Liver (tissue), 10 donors: ENCODE measurements at places on chromosomes 2 and 18. TPM values are rescaled to one million over a fixed set of nuclear protein-coding genes. Genes with fewer than 3 reads are reported as not detected.

The IL36B gene
- not detected for total RNA-seq

The AKAIN1 gene
- 0.75 TPM for total RNA-seq

The CERKL gene
- not detected for total RNA-seq

The GRP gene
- not detected for total RNA-seq

The ANKMY1 gene
- 12.8 TPM for total RNA-seq

The UGT1A8 gene
- total RNA-seq, result 0.17 TPM

- no peak for DNase-seq
Observed at GRCh38 chr2:52054824-52055223, 1022.9 kb upstream of the NRXN1 start.

DNA sequence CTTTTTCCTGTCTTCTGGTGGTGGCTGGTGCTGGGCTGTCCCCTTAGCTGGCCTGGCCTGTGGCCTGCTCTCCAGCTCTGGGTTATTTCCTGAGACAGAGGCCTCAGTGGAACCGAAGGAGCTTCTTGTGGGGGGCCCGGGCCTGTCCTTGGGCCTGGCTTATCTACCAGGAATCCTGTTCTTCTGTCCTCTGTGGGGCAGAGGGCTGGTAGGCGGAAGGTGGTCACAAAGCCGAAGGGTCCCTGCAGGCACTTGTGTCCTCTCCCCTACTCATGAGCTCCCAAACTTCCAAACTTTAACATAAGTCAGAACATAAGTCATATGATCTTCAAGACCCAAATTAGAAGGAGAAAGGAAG lies 74.6 kb upstream of the MCFD2 start:
- no peak for DNase-seq

DNA sequence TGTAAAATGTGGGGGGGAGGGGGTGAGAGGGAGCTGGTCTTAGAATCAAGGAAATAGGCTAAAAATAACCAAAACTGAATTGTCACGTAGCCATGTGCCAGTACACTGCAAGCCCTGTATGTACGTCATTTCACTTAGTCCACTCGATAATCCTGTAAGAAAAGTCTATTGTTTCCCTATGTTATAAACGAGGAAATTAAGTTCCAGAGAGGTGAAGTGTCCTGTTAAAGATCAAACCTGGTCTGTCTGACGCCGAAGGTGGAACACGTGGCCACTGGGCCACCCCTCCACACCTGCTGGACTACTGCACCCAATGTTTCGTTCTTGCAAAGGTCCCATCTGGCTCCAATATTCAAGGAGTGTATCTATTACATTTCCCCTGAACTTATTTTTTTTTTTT lies 29.6 kb downstream of the TFCP2L1 start:
- DNase-seq, result no peak

DNA sequence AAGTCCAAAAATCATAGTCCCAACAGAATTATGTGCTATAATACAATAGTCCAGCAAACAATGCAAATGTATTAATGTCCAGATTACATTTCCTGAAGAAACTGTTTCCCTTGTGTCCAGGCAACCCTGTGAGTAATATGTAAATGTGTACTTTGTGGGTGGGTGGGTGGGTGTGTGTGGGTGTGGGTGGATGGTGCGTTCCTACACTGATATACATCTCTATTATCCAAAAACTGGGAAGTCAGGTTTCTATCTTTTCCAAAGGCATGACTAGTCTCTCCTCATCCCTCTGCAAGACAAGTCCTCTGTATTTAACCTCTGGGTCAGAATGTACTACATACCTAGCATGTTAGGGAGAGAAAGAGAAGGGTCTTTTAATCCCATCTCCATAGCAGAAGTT lies 71.6 kb downstream of the LNPK start:
- DNase-seq, result no peak

- DNase-seq, result no peak
Observed at GRCh38 chr2:133517876-133518275, 50.4 kb downstream of the NCKAP5 start.

- no peak for DNase-seq
Observed at GRCh38 chr2:23655934-23656596, 270.9 kb downstream of the ATAD2B start.

DNA sequence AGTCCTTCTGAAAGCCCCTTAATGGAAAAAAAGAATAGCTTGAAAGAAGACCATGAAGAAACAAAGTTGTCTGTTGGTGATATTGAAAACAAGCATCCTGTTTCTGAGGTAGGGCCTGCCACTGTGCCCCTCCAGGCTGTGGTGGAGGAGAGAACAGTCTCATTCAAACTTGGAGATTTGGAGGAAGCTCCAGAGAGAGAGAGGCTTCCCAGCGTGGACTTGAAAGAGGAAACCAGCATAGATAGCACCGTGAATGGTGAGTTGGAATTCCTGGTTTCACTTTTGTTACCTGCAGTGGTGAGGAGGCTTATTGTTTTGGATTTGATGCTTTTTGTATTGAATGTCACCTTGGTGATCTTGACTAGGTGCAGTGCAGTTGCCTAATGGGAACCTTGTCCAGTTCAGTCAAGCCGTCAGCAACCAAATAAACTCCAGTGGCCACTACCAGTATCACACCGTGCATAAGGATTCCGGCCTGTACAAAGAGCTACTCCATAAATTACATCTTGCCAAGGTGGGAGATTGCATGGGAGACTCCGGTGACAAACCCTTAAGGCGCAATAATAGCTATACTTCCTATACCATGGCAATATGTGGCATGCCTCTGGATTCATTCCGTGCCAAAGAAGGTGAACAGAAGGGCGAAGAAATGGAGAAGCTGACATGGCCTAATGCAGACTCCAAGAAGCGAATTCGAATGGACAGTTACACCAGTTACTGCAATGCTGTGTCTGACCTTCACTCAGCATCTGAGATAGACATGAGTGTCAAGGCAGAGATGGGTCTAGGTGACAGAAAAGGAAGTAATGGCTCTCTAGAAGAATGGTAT lies 13.3 kb downstream of the SLC20A1 start:
- DNase-seq, result no peak

DNA sequence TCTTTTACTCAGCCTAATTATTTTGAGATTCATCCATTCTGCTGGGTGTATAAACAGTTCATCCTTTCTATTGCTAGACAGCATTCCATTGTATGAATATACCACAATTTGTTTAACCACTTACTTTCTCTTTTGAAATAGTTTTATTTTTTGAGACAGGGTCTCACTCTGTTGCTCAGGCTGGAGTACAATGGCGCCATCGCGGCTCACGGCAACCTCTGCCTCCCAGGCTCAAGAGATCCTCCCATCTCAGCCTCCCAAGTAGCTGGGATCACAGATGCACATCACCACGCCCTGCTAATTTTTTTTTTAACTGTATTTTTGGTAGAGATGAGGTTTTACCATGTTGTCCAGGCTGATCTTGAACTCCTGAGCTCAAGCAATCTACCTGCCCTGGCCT lies 54.5 kb downstream of the USP37 start:
- DNase-seq, result no peak

GRCh38 chr2:233796254-233796653 lies 18.1 kb downstream of the MROH2A start:
- DNase-seq, result no peak

GRCh38 chr2:241814393-241814642 lies 5.3 kb downstream of the NEU4 start:
- DNase-seq, result no peak

DNA sequence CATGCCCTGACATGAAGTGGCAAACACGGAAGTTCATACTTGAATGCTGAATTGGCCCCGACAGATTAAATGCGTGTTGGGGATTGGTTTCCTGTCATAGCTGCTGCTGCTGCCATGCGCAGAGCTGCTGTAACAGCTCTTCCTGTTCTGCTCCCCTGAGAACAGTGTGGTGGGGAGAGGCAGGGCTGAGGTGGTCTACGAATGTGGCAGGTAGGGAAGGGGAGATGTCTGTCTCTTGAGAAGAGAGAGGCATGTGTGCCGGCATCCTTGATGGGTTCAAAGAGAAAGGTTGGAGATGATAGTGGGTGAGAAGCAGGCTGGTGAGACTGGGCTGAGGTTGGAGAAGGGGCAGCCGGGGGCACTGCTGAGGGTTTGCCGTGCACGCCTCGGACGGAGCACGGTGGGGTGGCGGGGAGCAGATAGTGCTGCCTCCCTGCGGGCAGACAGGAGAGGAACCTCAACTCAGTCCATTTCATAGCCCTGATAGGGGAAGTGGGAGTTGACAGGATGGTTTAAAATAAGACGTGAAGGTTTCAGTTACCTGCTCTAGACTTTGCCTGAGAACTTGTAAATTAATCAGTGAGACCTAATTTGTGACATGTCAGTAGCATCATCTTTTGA lies 46.1 kb downstream of the TMEM185B start:
- DNase-seq, result no peak

DNA sequence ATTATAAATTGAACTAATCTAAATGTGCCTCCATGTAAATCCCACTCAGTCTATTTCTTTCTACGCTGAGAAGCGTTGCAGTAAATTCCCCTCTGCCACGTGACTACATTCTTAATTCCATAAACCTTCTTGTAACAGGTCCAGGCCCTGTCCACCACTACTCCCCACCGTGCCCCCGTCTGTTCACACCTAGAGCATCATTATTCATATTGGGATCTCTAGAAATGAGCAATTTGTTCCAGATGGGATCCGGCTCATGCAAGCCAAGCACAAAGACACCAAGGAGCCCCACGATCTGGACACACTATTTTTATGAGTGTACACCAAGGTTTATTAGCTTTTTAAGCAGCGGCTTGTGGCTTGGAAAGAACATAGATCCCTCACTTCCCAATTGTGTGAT lies 38.2 kb downstream of the BOLA3 start:
- no peak for DNase-seq

DNA sequence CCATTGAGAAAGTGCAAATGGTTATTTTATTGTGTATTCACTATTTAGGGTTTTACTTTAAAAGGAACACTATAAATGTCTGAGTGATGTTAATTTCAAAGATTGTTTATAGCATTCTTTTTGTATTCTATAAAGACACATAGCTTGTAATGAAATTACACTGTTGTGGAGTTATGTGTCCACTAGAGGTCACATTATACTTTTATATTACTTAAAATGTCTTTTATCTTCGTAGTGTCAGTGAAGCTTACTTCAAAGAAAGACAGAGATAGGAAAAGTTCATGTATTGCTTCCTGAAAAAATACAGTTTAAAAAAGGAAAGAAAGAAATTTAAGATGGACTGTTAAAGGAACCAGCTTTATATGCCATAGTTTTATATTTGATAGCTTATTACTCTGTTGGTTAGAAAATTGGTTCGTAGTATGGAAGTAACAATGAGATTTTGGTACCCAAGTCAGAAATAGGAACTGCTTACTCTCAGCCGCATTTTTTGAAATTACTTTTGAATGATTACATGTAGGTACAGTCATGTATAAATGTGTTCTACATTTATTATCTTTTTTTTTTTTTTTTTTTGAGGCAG lies 20.5 kb downstream of the APLF start:
- DNase-seq, result no peak

GRCh38 chr18:51017140-51017879 lies 12.7 kb upstream of the SMAD4 start:
- DNase-seq, result no peak

- DNase-seq, result no peak
Observed at GRCh38 chr18:26741048-26741447, 124.5 kb downstream of the AQP4 start.

- DNase-seq, result no peak
Observed at GRCh38 chr18:36358141-36358540, 60.6 kb downstream of the FHOD3 start.

GRCh38 chr2:28507796-28508764 lies 12.2 kb downstream of the PLB1 start:
- no peak for DNase-seq
